Activated naive CD4-positive, alpha-beta T cell treated with anti-CD3 and anti-CD28 coated beads, Interleukin-2, amount 10 ng/mL, durations not matched to agents 7 days and 5 days (primary cell): ENCODE measurements at places on chromosomes 7 and 10.

DNA sequence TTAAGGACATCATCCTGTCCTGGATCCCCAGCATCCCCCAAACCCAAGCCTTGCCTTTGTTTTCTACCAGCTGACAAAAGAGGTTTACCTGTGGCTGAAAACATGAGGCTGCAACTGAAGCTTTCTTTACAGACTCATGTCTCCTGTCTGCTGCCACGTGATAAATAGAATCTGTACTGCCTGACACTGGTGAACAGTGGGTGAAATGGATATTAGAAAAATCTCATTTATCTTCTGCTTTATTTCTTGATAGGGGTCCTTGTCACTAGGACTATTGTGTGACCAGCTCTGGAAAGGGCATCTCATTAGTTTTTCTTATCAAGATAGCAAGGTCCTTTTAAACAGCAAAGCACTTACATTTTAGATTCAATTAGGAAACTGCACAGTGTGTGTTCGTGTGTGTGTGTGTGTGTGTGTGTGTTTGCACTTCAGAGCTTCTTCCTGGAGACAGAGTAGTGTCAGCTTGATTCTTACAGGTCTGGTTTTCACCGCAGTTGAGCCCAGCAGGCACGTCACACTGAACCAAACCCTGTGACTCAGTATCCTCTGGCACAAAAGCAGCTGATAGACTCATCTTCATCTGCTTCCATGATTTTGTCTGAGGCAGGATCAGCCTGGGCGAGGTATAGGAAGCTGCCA, 373.5 kb upstream of the CELF2 start:
- DNase-seq = no peak

DNA sequence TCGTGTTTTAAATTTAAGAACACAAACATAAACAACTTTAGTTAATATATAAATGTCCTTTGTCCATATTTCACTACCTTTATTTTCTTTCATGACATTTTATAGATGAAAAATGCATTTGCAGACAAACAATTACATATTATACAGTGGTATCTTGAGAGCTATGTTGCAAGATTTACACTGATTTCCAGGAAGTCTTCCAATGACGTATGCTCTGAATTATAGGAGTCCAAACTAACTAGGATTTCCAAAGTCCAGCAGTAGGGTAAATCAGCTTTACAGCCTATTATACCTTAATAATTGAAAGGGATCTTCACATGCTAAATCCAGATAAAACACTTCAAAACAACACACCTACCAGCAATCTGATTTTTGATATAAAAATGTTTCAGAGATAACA, 69.4 kb downstream of the HYCC1 start:
- DNase-seq = no peak

GRCh38 chr10:29698773-29699490, 64.2 kb upstream of the SVIL start:
- no peak for DNase-seq

DNA sequence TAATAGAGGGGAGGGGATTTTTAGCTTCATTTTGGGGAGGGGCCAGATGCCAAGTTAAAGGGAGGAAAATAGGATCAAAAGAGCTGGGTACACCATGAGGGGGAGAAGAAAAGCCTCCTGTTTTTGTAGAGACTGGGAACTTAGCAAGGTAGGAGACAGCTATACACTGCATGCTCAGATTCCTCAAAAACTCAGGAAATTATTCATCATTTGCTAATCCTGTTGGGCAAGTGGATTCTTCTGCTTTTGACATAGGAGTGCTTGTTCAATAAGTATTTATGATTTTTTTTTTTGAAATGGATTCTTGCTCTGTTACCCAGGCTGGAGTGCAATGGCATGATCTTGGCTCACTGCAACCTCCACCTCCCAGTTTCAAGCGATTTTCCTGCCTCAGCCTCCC, 73.4 kb downstream of the LYZL2 start:
- no peak for DNase-seq

DNA sequence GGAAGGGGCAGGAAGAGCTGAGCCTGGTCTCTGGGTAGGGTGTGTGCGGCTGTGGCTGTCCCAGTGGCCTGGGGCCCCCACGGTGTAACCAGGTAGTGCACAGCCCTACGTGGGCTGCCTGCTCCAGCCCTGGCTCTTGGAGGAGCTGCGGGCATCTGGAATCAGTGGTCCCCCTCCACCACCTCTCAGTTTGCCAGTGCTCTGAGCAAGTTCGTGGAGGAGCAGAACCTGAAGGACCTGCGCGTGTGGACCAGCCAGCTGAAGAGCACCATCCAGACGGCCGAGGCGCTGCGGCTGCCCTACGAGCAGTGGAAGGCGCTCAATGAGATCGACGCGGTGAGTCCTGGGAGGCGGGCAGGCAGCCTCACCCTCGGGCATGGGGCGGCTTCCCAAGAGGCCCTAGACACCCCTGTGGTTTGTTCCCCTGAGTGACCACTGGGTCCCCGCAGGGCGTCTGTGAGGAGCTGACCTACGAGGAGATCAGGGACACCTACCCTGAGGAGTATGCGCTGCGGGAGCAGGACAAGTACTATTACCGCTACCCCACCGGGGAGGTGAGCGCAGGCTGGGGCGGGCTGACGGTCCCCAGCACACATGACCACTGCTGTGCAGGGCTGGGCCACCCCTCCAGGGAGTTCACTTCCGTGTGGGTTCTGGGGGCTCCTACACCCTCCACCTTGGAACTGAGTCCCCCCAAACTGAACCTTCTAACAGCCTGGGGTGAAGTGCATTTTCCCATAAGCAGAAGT, 18.6 kb downstream of the PFKFB3 start:
- no peak for DNase-seq

GRCh38 chr10:16832351-16833080, 15.3 kb upstream of the RSU1 start:
- DNase-seq = no peak

GRCh38 chr7:84677117-84677732, 482.6 kb upstream of the SEMA3A start:
- no peak for DNase-seq

DNA sequence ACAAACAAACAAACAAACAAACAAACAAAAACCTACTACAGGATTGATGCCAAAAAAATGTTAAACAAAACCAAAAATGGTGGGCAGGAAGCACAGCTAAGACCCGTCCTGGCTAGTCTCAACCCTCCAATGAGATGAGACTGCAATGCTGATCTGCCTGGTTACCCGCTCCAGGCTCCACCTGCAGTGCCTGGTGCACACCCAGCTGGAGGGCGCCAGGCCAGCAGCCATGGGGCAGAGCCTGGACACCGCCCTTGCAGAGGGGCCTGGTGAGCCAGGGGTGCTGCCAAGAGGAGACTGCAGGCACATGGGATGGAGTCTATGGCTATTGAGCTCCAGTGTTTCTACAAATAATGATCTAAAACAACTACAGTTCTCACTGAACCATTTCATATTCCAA, 107.0 kb downstream of the LARP4B start:
- DNase-seq = no peak

- no peak for DNase-seq
Measured at GRCh38 chr7:50481867-50482266, 31.7 kb upstream of the FIGNL1 start.

DNA sequence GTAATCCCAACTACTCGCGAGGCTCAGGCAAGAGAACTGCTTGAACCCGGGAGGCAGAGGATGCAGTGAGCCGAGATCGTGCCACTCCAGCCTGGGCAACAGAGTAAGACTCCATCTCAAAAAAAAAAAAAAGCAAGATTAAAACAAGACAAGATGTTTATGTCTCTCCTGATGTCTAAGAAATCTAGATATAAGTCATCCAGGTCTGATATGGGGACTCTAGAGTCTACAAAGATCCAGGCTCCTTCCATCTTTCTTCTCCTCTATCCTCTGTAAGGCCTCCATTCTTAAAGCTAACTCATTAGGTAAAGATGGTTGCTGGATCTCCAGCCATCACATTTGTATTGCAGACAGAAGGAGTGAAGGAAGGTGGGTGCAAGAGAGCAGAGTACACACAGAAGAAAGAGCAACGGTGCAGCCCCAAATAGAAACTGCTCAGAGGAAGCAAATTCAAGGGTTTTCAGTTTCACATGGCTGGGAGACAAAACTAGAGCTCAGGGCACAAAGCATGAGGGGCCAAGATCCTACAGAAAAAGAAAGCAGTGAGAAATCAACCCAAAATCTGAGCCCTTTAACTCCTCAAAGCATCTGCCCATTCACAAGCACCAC, 57.6 kb downstream of the USP6NL start:
- peak; percentile 36 for DNase-seq

DNA sequence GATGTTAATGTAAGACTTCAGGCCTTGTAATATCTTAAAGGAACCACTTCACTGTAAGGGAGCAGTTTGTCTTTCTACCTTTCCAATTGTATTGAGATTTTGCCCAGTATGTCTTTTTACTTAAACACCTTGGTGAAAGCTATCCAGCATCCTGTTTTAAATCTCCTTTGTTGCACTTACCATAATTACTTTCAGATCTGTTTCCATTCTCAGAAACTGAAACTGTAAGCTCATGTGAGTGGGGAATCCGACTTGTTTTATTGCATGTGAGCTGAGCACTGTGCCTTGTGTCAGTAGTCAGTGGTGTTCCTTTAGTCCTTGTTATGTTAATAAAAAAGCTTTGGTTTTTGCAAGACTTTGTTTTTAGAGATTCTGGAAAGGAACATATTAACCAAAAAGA, 42.2 kb downstream of the BMPR1A start:
- peak; percentile 23 for DNase-seq

DNA sequence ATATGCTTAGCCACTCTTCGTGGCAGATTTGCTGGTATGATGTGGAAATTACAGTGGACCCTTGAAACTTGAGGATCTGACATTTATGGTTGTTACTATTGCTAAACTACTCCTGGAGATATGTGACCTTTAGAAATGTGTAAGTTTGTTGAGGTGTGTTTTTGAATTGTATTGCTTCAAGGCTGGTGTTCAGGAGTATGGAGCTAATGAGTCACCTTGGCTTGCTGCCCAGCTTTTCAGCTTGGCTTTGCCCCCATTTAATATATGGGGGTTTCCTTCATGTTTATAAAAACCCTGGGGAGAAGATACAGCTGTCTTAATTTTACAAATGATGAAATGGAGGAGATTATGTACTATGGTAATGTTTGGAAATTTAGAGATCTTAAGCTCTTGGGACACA, 11.6 kb downstream of the HBP1 start:
- no peak for DNase-seq

GRCh38 chr7:36227223-36227622, 74.2 kb downstream of the EEPD1 start:
- no peak for DNase-seq

DNA sequence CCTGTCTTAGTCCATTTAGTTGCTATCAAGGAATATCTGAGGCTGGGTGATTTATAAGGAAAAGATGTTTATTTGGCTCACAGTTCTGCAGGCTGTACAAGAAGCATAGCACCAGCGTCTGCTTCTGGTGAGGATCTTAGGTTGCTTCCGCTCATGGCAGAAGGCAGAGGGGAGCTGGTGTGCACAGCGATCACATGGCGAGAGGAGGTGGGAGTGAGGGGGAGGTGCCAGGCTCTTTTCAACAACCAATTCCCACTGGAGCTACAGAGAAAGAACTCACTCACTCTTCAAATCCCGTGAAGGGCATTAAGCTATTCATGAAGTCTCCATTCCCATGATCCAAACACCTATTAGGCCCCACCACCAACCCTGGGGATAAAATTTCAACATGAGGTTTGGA, 371.6 kb downstream of the SH2D4B start:
- no peak for DNase-seq

GRCh38 chr10:52653263-52653909, 119.2 kb downstream of the MBL2 start:
- DNase-seq = no peak

DNA sequence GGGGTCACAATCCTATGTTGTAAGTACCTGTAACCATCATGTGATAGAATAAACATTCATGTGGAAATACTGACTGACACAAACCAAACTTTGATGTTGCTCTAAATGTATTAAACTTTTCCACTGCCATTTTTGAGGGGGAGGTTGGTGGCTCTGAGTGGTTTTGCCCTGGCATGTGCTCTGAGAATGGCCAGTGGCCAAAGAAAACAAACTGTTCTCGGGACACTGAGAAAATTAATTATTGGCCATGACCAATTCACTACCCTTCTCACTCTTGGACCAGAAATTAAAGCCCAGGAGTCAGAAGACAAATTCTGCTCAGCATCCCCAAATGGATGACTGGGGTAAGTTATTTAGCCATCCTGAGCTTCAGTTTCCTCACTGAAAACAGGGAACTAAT, 195.9 kb downstream of the XPNPEP1 start:
- no peak for DNase-seq

DNA sequence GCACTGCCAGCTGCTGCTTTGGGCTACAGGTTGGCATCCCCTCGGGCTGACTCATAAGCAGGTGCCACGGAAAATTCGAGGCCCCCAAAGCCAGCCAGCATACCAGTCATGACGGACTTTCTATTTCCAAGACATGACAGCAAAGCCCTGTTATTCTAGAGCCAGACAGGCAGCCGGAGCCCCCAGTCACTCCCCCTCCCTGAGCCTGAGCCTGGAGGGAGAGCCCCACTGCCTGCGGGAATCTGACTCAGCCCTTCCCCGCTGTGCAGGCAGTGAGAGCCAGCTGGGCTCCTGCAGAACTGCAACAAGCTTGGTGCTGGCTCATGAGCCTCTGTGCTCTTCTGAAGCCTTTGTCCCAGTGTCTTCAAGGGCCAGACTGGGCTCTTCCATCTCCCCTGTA, 15.8 kb downstream of the BTBD16 start:
- DNase-seq = no peak

- no peak for DNase-seq
Measured at GRCh38 chr10:88291289-88292184, 291.6 kb downstream of the RNLS start.

- no peak for DNase-seq
Measured at GRCh38 chr10:15360566-15360965, 10.5 kb downstream of the FAM171A1 start.

DNA sequence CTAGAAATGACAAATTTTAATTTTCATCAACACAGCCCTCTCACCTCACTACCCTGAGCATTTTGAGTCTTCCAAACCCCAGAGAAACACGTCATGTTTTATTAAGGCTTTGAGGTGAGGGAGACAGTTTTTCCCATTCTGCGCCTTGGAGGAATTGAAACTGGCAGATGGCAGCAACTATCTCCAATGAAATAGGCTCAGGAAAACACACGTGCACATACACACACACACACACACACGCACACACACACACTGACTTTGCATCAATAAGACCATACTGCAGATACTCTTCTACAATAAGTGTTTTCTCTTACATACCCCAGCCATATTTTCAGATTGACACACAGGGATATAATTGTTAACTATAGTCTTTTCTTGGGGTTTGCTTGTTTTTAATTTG, 3.2 kb upstream of the SFTPA2 start:
- no peak for DNase-seq

DNA sequence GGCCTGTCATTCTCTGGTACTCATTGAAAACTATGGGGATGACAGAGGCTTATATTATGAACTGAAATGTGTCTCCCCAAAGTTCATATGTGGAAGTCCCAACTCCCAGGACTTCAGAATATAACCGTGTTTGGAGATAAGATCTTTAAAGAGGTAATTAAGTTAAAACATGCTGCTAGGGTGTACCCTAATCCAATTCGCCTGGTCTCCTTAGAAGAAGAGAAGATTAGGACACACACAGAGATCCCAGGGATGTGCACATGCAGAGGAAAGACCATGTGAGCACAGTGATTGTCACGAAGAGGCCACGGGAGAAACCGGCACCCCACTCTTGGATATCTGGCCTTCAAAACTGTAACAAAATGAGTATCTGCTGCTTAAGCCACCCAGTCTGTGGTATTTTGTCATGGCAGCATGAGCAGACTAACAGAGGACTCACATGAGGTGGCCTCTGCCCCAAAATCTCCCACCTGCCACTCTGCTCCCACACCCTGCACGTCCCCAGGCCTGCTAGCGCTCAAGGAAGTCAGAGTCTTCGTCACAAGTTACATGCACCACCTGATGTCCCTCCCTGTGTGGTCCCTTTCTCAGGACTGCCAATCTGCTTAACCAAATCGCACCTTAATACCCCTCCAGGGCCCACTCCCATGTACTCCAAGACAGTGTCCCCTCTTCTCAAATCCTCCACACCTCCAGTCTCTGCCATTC, 26.8 kb downstream of the PLAC9 start:
- no peak for DNase-seq
